ENCODE measurements at places on chromosomes 11 and 22.

GRCh38 chr11:115126092-115126491 lies 378.1 kb downstream of the CADM1 start:
- no peak for DNase-seq

DNA sequence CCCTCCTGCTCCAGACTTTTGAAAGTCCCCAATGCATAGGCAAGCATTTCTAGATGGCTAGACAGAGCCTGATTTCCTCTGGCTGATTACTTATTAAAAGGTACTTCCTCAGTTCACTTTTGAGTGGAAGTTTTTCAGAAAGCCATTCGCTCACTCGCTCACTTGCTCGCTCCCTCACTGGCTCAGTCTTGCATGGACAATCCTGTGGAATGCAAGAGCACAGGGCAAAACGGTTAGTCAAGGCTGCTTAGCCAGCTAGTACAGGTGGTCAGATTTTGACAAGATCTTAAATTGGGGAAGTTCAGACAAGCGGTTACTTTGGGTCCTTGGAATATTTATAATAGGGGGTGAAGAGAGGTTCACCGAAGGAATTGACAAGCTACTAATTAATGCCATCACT lies 101.0 kb downstream of the ARL14EP start:
- no peak for DNase-seq

DNA sequence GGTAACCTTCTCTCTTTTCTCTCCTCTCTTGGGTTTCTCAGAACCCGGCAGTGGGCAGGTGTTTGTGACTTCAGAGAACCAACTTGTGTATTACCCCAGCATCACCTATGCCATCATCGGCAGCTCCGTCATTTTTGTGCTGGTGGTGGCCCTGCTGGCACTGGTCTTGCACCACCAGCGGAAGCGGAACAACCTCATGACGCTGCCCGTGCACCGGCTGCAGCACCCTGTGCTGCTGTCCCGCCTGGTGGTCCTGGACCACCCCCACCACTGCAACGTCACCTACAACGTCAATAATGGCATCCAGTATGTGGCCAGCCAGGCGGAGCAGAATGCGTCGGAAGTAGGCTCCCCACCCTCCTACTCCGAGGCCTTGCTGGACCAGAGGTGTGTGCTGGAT lies 62.2 kb downstream of the COMMD9 start:
- no peak for DNase-seq

- DNase-seq, result no peak
These were observed 125.3 kb downstream of the MPPED1 start for GRCh38 chr22:43537019-43537585.

DNA sequence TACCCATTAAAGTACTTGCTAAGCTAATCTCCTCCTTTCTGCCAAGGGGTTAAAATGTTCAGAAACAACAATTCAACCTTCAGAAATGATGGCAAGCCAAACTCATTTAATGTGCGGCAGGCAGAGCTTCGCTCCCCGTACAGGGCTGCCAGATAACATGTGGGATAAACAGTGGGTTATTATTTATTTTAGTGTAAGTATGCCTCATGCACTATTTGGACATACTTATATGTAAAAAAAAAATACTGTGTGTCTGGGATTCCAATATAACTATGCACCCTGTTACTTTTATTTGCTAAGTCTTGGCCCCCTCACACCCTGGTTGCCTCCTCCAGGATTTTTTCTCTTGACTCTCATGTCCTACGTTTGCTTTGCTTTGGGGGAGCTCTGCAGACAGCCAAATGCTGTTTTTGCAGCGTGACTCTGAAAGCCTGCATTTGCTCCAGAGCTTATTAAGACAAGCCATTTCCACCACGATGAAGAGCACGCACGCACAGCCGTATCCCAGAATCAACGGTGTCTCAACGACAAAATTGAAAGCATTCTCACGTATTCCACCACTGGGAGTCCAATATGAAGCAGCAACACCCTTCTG lies 86.5 kb upstream of the SHANK2 start:
- DNase-seq, result no peak

All from DMS53 (cell line).